ENCODE measurements at places on chromosomes 1 and 21. TPM values are rescaled to one million over a fixed set of nuclear protein-coding genes. Genes with fewer than 3 reads are reported as not detected.

GRCh38 chr1:14082331-14082730 is 382.3 kb downstream of the PRDM2 start:
- no peaks in the 10 kb centered on the region for H3K36me3 ChIP-seq
- peaks cover 8% of the 10 kb centered on the region for H3K27me3 ChIP-seq
- no peaks in the 10 kb centered on the region for H3K4me1 ChIP-seq
- no peak overlapping the region for H3K27ac ChIP-seq
- no peak for DNase-seq

CR2 gene
- 1.8 TPM for total RNA-seq

DNA sequence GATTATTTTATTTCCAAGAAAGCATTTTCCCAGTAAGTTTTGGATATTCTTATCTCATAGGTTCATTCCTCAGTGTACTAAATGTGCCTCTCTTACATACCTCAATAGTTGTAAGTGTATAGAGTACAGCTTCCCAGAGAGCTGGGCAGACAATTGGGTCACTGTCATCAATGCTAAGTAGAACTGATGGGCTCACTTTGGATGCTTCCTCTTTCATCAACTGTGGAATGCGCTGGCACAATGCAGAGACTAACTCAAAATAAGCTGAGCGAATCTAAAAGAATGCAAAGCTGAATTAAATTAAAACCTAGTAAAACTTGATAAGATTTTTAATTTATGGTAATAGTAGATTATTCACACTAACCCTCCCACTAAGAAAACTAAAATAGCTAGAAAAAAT is 21.5 kb downstream of the LTN1 start:
- H3K27me3 ChIP-seq: no peaks in the 10 kb centered on the region
- no peak for DNase-seq
- no peak overlapping the region for H3K27ac ChIP-seq
- H3K4me3 ChIP-seq: no peak overlapping the region
- H3K4me1 ChIP-seq: peaks cover 6% of the 10 kb centered on the region

DNA sequence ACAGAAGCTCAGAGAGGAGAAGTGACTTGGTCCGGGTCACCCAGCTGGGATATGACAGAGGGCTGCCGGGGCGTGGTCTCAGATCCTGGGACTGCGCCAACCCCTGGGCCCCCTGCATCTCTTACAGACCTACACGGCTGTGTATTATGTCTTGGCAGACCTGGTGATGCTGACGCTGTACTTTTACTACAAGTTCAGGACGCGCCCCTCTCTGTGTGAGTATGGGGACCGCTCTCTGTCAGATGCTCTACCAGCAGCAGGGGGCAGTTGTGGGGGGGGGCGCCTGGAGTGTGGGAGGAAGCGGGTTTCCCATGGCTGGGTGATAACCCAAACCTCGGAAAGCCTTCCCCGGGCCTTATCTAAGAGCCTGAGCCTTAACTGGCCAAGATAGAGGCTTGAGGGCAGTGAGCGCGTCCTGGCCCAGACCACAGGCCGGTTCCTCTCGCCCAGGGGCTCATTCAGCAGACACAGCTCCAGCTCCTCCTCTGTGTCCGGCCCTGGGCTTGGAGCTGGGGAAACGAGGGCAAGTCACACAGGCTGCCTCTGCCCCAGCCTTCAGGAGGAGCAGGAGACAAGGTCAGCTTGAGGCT is 13.3 kb downstream of the SLC66A1 start:
- DNase-seq: no peak
- no peaks in the 10 kb centered on the region for H3K27me3 ChIP-seq
- no peaks in the 10 kb centered on the region for H3K36me3 ChIP-seq

- peaks cover 31% of the 10 kb centered on the region for H3K36me3 ChIP-seq
- H3K27me3 ChIP-seq: no peaks in the 10 kb centered on the region
- no peak for DNase-seq
- H3K27ac ChIP-seq: no peak overlapping the region
- no peak overlapping the region for H3K4me3 ChIP-seq
Measured at GRCh38 chr1:39326836-39327235, 122.3 kb downstream of the MACF1 start.

MYBPH gene
- total RNA-seq: not detected

FAM72C gene
- 43.3 TPM for total RNA-seq

- peaks cover 13% of the 10 kb centered on the region for H3K4me1 ChIP-seq
- no peaks in the 10 kb centered on the region for H3K36me3 ChIP-seq
- peaks cover 13% of the 10 kb centered on the region for H3K27me3 ChIP-seq
- no peak overlapping the region for H3K27ac ChIP-seq
- DNase-seq: peak; percentile 60
Measured at GRCh38 chr1:206631085-206631509, 4.2 kb upstream of the DYRK3 start.

DNA sequence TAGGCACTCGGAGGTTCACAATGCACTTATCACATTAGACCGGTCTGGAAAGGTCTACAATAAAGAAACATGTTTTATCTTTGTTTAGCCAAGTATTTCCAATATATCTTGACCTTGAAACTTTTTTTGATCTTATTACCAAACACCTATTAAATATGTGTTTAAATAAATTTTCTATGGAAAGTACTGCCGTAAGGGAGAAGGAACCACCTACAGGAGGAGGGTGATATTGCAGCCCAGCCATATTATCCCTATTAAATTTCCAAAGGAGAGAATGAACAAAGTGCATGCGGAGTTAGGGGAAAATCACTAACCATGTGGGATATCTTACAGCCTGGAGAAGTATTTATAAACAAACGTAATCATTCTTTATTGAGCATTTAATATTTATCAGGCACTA is 14.5 kb downstream of the BRINP2 start:
- H3K36me3 ChIP-seq: no peaks in the 10 kb centered on the region
- DNase-seq: no peak
- H3K4me1 ChIP-seq: peaks cover 8% of the 10 kb centered on the region
- peaks cover 40% of the 10 kb centered on the region for H3K27me3 ChIP-seq
- H3K27ac ChIP-seq: no peak overlapping the region

NBL1 gene
- total RNA-seq: 15.2 TPM

DNA sequence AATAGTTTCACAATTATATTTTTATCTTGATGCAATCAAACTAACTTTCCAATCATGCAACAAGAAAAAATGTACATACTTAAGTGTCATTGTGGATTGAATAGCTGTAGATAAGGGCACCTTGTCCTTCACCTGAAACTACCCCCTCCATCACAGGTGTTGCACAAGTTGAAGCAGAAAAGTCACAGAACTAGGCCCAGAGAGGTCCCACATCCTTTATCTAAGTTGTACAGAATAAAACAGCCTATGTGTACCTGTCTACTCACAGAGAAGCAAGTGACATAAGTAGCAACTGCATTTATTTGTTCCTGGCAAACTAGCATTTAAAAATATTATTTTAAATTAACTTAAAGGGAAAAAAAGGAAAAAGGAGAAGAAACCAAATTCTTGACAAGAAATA is 256.8 kb downstream of the FAF1 start:
- no peak overlapping the region for H3K4me3 ChIP-seq
- H3K4me1 ChIP-seq: no peaks in the 10 kb centered on the region
- H3K36me3 ChIP-seq: peaks cover 2% of the 10 kb centered on the region
- H3K27ac ChIP-seq: no peak overlapping the region
- DNase-seq: no peak

GRCh38 chr1:162055062-162055461 is 14.4 kb upstream of the NOS1AP start:
- H3K27ac ChIP-seq: no peak overlapping the region
- no peaks in the 10 kb centered on the region for H3K27me3 ChIP-seq
- no peaks in the 10 kb centered on the region for H3K4me1 ChIP-seq
- no peak overlapping the region for H3K4me3 ChIP-seq
- no peak for DNase-seq

FMO2 gene
- not detected for total RNA-seq

DNA sequence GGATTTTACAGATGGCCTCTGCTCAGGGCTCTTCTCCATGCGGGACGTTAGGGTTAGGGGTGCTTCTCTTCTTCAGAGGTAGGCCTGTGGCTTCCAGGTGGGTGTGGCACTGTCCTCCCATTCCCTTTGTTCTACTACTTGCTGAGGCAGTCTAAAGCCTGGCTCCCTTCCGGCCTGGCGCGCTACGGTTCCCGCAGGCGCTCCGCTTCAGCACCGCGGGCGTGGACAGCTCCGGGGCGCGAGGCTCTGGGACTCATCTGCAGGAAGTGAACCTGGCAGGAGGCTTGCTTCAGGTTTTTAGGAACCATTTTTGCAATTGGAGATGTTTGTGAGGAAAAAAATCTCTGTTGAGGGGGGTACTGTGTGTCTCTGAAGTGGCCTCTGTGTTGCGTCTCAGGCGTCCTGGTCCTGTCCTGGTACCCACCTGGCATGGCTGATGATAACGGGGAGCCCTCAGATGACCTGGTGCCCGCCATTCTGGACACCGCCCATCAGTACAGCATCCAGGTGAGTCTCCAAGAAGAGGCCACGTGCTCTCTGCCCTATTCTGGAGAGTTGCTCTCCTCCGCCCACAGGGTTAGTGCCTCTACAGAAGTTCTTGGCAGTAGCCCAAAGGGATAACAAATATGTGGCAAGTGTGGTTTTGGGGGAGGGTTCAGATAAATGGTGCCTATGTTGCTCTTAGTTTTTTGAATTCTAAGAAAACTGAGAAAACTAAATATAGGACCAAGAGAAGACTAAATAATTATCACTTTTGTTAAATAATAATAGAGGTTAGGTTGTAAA is 1.9 kb downstream of the MANEAL start:
- no peak overlapping the region for H3K27ac ChIP-seq
- H3K36me3 ChIP-seq: peaks cover 3% of the 10 kb centered on the region
- H3K4me3 ChIP-seq: peak overlapping the region; percentile 64
- H3K4me1 ChIP-seq: peaks cover 11% of the 10 kb centered on the region
- H3K27me3 ChIP-seq: peaks cover 33% of the 10 kb centered on the region
- peak; percentile 67 for DNase-seq

DNA sequence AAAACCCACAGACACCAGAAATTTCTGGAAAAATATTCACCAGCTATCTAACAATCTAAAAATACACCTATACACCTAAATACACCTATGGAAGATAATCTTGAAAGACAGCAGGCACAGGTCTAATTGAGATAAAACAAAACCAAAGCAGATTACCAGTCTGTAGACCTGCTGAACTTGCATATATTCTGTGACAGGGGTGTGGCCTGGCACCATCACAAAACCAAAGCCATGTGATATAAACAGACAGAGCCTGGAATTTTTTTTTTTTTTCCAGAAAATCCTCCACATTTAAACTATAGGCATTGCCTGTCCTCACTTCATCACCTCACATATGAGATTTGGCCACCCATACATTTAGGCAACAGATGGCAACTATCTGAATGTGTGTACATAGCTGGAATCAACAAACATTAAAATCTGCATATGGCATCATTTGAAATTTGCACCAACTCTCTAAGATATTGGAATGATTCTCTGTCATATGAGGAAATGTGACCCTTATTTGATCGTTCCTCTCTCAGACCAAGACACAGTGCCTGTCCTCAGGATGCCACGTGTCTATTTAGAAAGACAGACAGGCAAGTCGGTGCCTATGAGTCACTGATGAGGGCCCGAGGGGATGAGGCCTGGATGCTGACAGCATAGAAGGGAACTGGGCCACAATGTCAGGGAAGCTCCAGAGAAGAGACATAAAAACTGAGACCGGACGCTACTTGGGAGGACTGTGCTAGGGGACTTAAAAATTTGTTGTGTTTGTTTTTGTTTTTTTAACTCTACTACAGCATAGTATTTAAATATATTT is 32.6 kb downstream of the NMNAT2 start:
- no peak overlapping the region for H3K27ac ChIP-seq
- no peaks in the 10 kb centered on the region for H3K4me1 ChIP-seq
- H3K27me3 ChIP-seq: peaks cover 7% of the 10 kb centered on the region

GRCh38 chr1:3368711-3369445 is 85.6 kb upstream of the ARHGEF16 start:
- no peak overlapping the region for H3K4me3 ChIP-seq
- no peaks in the 10 kb centered on the region for H3K36me3 ChIP-seq
- H3K27ac ChIP-seq: no peak overlapping the region

GRCh38 chr1:216448011-216448510 is 24.8 kb upstream of the USH2A start:
- H3K4me3 ChIP-seq: no peak overlapping the region
- H3K27me3 ChIP-seq: no peaks in the 10 kb centered on the region
- no peak for DNase-seq

GRCh38 chr1:226733304-226733703 is 5.8 kb downstream of the ITPKB start:
- H3K27ac ChIP-seq: peak overlapping the region; percentile 88
- H3K4me3 ChIP-seq: peak overlapping the region; percentile 77
- DNase-seq: peak; percentile 48
- H3K36me3 ChIP-seq: peaks cover 65% of the 10 kb centered on the region

DNA sequence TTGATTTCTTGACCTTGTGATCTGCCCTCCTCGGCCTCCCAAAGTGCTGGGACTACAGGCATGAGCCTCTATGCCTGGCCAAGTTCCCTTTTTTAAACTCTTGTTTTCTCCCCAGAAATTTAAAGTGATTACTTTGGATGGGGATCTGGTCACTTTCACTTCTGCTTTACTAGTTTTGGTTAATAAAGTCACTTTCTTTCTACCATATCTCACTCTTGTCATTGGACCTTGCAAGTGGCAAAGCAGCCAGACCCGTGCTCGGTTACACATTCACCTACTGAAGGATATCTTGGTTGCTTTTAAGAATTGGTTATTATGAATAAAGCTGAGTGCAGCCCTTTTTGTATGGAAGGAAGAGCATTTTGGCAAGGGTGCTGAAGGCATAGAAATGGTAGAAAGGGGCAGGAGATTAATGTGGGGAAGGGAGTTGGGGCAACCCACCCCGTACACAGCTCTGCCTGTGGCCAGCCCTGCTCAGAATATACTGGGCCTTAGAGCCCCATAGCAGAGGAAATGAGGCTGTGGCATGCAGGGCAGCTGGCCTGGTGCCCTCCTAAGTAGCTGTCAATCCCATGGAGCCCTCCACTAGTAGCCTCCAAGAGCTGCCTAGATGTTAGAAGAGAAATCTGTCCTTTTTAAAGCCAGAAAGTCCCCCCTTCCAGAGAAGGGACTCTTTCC is 40.7 kb downstream of the CD2 start:
- no peaks in the 10 kb centered on the region for H3K27me3 ChIP-seq
- no peak for DNase-seq
- no peak overlapping the region for H3K4me3 ChIP-seq

CLCA2 gene
- total RNA-seq: not detected

DNA sequence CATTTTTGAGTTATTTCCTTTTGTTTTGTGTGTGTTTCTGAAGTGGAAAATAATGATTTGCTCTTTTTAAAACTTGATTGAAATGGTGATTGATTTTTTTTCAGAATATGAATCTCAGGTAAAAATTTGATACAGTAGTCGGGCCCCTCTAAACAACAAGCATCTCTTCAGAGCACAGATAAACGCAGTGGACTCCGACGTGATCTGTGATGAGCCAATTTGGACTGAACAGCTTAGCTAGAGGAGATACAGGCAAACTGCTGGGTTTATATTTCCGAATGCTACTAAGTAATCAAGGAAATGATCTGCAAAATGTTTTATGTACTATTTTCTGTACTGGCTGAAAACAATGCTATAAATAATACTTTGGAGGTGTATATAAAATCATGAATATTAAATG is 705.7 kb upstream of the RGS18 start:
- no peak for DNase-seq
- no peaks in the 10 kb centered on the region for H3K36me3 ChIP-seq
- H3K4me1 ChIP-seq: no peaks in the 10 kb centered on the region
- no peaks in the 10 kb centered on the region for H3K27me3 ChIP-seq
- H3K27ac ChIP-seq: no peak overlapping the region

HAX1 gene
- total RNA-seq: 204 TPM

SEMA6C gene
- 1.5 TPM for total RNA-seq

GRCh38 chr1:96256130-96256790 is 465.3 kb upstream of the PTBP2 start:
- no peak overlapping the region for H3K4me3 ChIP-seq
- DNase-seq: no peak
- H3K27me3 ChIP-seq: no peaks in the 10 kb centered on the region
- no peaks in the 10 kb centered on the region for H3K36me3 ChIP-seq
- no peaks in the 10 kb centered on the region for H3K4me1 ChIP-seq

TSTD1 gene
- 51.5 TPM for total RNA-seq

LCE2A gene
- not detected for total RNA-seq

All from activated naive CD4-positive, alpha-beta T cell treated with anti-CD3 and anti-CD28 coated beads for 36 hours (primary cell).